ENCODE measurements at places on chromosomes 5 and 9. TPM values are rescaled to one million over a fixed set of nuclear protein-coding genes. Genes with fewer than 3 reads are reported as not detected.

- DNase-seq: no peak
- no peaks in the 10 kb centered on the region for H3K36me3 ChIP-seq
- no peak overlapping the region for H3K4me3 ChIP-seq
- H3K4me1 ChIP-seq: no peaks in the 10 kb centered on the region
- H3K27me3 ChIP-seq: no peaks in the 10 kb centered on the region
Observed at GRCh38 chr5:67027171-67027570, 169.4 kb downstream of the CD180 start.

GRCh38 chr9:129962451-129962864 is 80.5 kb downstream of the FNBP1 start:
- no peaks in the 10 kb centered on the region for H3K27me3 ChIP-seq
- peak overlapping the region; percentile 31 for H3K4me3 ChIP-seq
- H3K36me3 ChIP-seq: peaks cover 4% of the 10 kb centered on the region
- H3K4me1 ChIP-seq: peaks cover 25% of the 10 kb centered on the region
- H3K27ac ChIP-seq: peak overlapping the region; percentile 94
- DNase-seq: peak; percentile 53

DNA sequence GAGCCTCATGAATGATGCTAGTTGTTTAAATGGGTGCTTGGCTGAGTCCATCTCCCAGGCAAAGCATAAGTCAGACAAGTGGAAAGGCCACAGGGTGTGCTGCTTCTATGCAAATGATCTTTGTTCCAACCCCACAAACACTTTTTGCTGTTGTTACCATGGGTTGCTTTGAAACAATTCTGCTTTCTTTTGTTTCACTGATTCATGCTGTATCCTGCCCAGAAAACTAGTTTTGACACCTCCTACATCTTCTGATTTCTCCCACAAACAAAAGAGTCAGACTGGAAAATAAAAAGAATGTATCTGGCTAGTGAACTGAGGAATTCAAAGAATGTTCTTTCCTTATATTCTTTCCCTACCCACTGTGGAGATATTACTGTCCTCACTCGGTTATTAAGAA is 298.6 kb downstream of the DIRAS2 start:
- no peak overlapping the region for H3K4me3 ChIP-seq
- no peak overlapping the region for H3K27ac ChIP-seq
- no peaks in the 10 kb centered on the region for H3K27me3 ChIP-seq
- H3K36me3 ChIP-seq: no peaks in the 10 kb centered on the region

DNA sequence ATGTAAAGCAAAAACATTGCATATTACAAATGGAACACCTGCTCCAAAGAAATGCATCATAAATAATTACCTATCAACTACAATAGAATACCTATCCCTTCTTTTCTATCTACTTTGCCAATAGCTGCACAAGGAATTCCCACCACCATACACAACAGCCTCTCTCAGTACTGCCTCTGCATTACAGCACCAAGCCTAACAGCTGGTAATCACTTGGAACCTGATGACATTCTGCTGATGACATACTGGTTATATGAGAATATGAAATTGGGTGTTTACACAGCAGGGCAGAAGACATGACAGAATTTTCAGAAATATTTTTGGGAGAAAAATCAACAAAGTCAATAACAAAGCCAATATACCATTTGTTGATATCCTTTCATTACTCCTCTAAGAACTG is 43.2 kb downstream of the PSMB7 start:
- H3K36me3 ChIP-seq: peaks cover 8% of the 10 kb centered on the region
- H3K4me1 ChIP-seq: peaks cover 10% of the 10 kb centered on the region
- no peak for DNase-seq

DNA sequence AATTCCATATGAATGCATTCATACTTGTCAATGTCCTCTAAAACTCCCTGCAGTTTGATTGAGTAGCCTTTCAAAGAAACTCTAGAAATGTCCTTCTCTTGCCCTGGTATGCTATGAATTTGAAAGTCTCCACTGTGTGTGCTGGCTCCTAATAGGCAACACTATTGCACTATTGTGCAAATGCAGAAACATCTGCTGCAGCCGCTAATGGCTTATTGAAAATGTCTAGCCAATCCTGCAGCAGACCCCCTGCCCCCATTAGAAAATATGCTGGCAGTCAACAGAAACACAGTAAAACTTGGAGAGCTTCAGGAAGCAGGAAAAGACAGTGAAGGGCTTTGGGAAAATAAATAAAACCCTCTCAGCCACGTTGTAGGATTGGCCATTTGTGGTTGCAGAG is 87.3 kb upstream of the GRAMD2B start:
- peak; percentile 88 for DNase-seq
- no peak overlapping the region for H3K4me3 ChIP-seq
- peak overlapping the region; percentile 2 for H3K27ac ChIP-seq
- no peaks in the 10 kb centered on the region for H3K27me3 ChIP-seq
- peaks cover 10% of the 10 kb centered on the region for H3K4me1 ChIP-seq

DNA sequence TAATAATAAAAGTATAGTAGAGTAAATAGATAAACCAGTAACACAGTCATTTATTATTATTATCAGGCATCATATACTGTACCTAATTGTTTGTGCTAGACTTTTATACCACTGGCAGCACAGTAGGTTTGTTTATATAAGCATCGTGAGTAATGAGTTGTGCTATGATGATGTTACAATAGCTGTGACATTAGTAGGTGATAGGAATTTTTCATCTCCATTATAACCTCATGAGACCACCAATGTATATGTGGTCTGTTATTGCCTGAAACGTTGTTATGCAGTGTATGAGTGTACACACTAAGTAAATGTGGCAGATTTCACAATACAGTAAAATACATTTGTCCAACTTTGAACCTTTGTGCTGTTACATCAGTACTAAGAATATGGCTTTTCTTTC is 72.7 kb upstream of the SPATA31D4 start:
- H3K36me3 ChIP-seq: no peaks in the 10 kb centered on the region
- H3K4me1 ChIP-seq: peaks cover 3% of the 10 kb centered on the region
- DNase-seq: no peak

The CMYA5 gene
- 213 TPM for total RNA-seq

The FCN1 gene
- total RNA-seq: 2.0 TPM

The PTCD2 gene
- total RNA-seq: 8.8 TPM

The MTX3 gene
- total RNA-seq: 15.7 TPM

The PSD2 gene
- 0.18 TPM for total RNA-seq

The TRMO gene
- total RNA-seq: 12.7 TPM

The TMEM252 gene
- total RNA-seq: 0.09 TPM
